Fibroblast of upper back skin (primary cell): ENCODE measurements at places on chromosomes 11 and 22.
A peak's percentile ranks its signal among the peaks of the same experiment; 100 is the strongest.

DNA sequence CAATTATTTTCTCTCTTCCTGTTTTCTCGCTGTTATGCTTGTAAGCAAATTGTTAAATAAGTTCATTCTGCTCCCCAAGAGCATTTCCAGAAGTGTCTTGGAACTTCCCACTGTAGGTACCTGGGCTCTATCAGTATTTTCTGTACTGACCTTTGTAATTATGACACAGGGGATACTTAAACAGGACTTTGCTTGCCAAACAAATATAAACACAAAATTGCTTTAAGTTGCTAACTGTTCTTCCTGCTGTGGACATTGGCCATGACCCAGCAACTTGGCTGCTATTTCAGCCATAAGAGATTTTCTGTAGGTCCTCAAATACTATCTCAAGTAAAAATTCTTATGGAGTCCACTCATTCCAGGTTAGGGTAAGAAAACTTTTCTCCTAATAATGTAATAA is 30.1 kb downstream of the SYT9 start:
- DNase-seq: no peak

DNA sequence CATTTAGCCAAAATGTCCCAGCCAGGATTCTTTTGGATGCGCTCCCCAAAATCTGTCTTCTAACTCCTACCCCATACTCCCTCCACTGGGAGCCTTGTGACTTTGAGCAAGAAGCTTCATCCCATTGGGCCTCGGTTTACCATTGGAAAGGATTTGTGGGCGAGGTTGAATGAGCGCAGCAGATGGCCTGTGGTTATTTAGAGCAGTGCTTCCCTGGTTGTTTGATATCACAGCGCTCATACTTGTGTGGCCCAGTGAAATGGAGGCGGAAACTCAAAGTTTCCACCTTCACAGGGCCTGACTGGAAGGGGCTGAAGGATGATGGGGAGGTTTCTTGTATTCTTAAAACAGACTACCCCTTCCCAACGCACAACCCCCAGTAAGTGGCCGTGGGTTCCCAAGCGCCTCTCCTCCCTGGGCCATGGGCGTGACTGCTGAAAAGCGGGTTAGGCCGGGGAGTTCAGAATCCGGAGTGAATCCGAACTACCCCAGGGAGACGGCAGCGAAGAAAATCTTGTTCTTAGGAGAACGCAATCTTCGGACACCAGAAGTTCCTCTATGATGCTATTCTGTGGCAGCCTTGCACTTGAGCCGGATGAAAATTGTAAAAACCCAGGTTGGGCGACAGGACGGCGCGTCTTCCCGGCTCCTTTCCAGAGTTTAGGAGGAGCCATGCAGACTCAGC is 1.2 kb upstream of the ATF4 start:
- no peak for DNase-seq

- DNase-seq: no peak
Observed at GRCh38 chr11:78036313-78036712, 13.2 kb upstream of the KCTD14 start.

DNA sequence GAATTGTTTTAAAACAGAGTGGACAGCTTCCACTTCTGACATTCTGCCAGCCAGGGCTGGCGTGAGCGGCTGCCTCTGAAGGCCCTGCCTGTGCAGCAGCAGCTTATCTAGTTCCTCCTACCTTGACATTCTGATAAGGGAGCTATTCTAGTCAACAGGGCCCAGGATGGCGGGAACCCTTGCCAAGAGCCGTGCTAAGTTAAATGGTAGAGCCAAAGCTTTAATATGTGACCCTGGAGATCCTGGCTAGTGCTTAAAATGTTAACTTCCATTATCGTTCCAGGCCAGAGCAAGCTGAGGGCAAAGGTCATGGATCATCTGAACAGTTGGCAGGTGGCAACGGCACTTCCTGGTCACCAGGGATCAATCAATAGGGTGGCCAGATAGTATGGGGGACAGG is 3.5 kb downstream of the KCNJ5 start:
- DNase-seq: no peak

GRCh38 chr11:2369896-2370295 is 7.2 kb upstream of the CD81 start:
- no peak for DNase-seq

DNA sequence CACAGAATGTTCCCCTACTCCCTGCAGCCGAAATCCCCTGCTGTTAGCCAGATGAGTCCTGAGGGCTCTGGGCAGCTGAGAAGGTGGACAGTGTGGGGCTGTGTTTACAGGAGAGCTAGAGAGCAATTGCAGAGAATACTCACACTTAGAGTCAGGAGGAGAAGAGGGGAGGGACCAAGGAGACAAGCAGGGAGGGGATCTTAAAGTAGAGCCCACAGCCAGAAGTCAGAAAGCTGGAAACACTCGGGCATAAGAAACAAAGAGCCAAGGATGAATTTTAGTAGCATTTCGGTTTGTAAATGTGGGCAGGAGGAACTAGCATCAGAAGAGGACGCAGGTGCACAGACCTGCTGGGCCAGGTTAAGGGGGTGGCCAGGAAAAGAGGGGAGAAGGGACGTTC is 1435.9 kb downstream of the BRD1 start:
- no peak for DNase-seq

- peak; percentile 14 for DNase-seq
Observed at GRCh38 chr11:70885281-70886231, 366.8 kb downstream of the SHANK2 start.

GRCh38 chr11:44162662-44163061 is 67.2 kb downstream of the EXT2 start:
- no peak for DNase-seq

DNA sequence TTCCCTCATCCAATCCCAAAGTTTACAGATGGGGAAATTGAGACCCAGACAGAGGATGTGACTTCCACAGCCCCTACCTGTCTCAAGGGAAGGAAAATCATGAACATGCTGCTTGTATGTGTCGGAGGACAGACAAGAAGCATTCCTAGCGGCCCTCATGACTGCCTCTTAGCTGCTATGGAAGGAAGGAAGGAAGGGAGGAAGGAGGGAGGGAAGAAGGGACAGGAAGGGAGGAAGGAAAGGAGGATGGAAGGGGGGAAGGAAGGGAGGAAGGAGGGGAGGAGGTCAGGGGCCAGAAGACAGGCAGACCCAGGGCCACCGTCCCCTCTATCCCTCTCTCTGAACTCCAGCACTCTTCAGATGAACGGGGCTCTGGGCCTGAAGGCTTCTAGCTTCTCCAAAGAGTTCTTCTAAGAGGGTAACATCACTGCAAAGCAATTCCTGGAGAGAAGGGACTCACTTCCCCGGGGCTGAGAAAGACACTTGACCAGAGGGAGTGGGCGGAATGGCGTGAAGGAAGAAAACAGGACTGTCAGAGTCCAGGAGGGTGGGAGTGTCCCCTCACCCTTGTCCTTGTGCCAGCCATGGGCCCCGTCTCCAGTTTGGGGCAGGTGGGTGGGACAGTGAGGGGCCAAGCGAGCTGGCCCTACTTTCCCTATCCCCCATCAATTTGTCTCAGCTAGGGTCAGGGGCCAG is 149.4 kb downstream of the FEZ1 start:
- no peak for DNase-seq

- DNase-seq: no peak
Observed at GRCh38 chr11:13290221-13290980, 12.8 kb downstream of the BMAL1 start.

DNA sequence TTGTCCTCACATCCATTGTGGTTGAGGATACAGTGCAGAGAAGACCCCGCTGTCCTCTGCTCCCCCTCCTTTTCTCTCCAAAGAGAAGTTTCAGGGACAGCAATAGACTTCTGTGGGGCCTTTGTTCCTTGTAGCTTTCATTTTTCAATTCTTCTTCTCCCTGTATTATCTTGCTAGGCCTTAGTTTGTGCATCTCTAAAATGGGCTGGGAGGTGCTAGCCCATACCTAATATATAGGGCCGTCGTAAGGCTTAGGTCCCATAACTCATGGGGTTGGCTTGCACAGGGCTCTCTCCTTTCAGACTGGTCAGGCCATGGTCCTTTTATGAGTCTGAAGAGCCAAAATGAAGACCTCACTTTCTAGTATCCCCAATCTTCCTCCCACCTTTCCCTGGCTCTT is 33.0 kb downstream of the ZBTB16 start:
- no peak for DNase-seq

- no peak for DNase-seq
Observed at GRCh38 chr11:65700399-65700798, 11.7 kb upstream of the KAT5 start.

DNA sequence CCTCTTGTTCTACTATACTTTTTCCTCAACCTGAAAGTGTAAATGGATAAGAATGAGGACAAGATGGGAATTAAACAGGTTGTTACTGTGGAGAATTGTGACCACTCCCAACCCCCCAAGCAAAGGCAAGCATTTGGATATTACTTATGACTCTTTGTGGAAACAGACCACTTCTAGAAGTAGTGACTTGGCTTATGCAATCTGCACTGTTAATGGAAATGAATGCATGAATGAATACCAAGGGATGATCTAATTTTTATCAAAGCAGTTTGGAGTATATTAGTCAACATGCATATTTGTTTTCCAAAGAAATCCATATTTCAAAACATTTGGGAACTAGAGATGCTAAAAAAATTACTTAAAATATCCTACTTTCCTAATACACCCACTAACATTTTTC is 35.3 kb downstream of the AMOTL1 start:
- peak; percentile 48 for DNase-seq

GRCh38 chr22:17245341-17245740 is 26.1 kb upstream of the ADA2 start:
- no peak for DNase-seq

GRCh38 chr11:134841972-134842371 is 429.9 kb upstream of the B3GAT1 start:
- no peak for DNase-seq

DNA sequence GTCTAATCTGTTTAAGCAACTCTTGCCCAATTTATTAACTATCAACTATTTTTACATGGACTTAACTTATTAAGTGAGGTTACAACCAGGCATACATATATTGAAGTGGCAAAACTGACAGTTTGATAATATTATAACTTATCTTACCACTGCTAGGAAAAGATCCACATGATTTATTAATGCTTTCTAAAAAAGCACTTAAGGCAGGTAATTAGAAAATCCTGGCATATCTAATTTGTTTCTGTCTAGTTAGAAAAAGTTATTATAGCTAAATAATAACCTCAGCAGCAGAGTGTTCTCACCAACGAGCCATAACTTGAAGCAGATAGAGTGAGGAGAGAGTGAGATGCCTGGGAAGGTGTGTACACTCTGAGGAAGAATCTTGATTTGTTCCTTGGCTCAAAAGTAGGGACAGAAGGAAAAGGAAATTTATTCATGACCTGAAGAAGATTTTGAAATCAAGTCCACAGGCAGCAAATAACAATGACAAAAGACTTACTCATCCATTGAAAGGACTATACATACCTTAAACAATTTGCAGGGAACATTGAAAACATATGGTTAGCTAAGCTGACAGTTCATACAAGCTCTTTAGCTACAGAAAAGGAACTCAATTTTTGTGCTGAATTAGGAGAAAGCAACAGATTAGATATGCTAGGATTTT is 7.1 kb upstream of the MUC15 start:
- peak; percentile 68 for DNase-seq

DNA sequence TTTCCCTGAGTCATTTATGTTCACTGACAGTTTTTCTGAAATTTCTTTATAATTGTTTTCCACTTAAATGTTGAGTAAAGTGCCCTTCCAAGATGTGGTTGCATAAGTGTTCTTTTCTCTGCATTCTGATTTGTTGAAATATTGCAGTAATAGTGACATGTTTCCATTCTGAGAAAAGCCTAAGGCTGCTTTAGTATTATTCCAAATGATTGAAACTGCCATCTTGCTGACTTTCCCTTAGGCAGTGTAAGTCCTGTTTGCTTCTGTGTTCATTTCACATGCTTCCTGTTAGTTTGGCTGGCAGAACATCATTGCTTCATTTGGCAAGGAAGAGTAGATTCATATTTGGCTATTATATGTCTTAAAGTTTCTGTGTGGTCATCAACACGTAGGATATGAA is 146.5 kb downstream of the ELP4 start:
- peak; percentile 13 for DNase-seq

GRCh38 chr22:22728382-22728781 is 84.0 kb downstream of the GGTLC2 start:
- no peak for DNase-seq

GRCh38 chr11:130980071-130980862 is 64.0 kb upstream of the SNX19 start:
- no peak for DNase-seq

- DNase-seq: no peak
Observed at GRCh38 chr11:88404932-88405710, 67.6 kb upstream of the CTSC start.

GRCh38 chr22:38504731-38505540 is 1.2 kb downstream of the DDX17 start:
- DNase-seq: peak; percentile 40

DNA sequence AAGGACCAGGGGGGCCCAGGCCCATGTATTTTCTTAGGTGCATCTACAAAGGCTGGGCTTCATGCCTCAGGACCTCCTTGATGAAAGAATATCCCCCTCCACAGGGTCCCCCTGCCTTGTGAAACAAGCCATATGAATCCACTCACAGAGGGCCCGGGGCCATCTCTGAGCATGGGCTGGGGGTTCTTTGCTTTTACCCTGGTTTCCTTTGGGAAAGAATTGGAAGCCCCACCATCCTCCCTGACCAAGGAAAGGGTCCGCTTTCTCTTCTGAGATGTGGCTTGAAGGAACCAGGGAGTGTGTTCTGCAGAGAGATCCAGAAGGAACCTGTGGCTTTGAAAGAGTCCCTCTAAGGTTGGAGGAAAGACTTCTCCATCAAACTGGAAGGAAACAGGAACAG is 9.2 kb upstream of the ANO1 start:
- DNase-seq: no peak

- DNase-seq: no peak
Observed at GRCh38 chr11:18748766-18749365, 22.9 kb upstream of the IGSF22 start.

DNA sequence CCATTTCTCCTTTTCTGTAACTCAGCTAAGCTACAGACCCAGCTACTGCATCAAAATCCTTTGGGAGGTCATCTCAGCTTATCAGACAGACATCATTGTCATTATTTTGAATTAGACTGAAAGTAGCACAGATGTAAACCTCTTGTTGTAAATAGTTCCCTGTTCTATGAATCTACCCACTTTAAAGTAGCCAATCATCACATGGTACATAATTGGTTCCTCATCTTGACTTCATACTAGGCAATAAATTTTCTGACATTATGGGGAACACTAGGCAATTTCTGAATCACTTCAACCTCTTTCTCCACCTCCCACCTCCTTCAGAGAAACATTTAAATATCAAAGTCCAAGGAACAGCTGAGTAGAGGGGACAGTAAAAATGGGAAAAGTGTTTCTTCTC is 47.9 kb downstream of the MPPED2 start:
- no peak for DNase-seq
